PC-9 (cell line): ENCODE measurements at places on chromosomes 11 and 22. TPM values are rescaled to one million over a fixed set of nuclear protein-coding genes. Genes with fewer than 3 reads are reported as not detected.

- DNase-seq = no peak
Observed at GRCh38 chr11:59437770-59438169, 1.5 kb downstream of the OR5A1 start.

GRCh38 chr22:24776525-24776924 is 2.0 kb upstream of the PIWIL3 start:
- DNase-seq = no peak

- no peak for DNase-seq
Observed at GRCh38 chr22:28899199-28899853, 16.0 kb downstream of the ZNRF3 start.

- DNase-seq = no peak
Observed at GRCh38 chr11:71200172-71200716, 52.1 kb downstream of the SHANK2 start.

DNA sequence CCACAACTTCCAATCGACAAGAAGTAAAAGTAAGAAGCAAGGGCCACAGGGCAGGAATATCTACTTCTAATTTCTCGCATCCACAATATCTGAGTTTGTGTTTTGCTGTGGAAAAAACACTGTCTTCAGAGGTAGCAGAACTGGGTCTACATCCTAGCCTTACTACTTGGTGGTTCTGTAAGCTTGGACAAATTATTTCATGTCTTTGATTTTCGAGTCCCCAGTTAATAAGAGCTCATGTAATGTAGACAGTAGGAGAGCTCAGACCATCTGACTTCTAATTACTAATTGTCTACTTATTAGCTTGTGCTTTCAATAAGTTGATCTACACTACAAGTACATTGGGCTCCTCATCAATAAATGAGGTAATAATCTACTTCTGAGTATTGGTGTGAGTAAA is 13.3 kb upstream of the HBE1 start:
- no peak for DNase-seq

DNA sequence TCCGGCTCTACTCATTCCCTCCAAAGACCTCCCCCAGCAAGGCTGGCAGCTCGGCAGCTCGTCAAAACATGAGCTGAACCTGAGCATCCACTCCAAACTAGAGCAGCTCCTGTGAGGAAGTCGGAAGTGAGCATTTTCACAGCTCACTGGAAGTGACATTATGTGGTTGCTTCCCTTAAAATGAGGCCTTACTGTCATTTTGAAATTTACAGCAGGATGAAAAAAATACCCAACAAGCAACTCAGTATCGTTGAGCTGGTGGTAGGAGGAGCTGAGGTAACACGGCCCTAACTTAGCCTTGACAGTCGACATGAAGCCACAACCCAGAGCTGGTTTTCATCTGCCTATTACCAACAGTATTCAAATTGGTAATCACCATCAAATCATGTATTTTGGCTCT is 38.0 kb upstream of the ARFGAP3 start:
- no peak for DNase-seq

- no peak for DNase-seq
Observed at GRCh38 chr22:49688516-49689254, 139.0 kb downstream of the BRD1 start.

GRCh38 chr22:44200855-44201550 is 20.3 kb downstream of the PARVG start:
- no peak for DNase-seq

- no peak for DNase-seq
Observed at GRCh38 chr22:17777005-17777716, 2.9 kb upstream of the BID start.

DNA sequence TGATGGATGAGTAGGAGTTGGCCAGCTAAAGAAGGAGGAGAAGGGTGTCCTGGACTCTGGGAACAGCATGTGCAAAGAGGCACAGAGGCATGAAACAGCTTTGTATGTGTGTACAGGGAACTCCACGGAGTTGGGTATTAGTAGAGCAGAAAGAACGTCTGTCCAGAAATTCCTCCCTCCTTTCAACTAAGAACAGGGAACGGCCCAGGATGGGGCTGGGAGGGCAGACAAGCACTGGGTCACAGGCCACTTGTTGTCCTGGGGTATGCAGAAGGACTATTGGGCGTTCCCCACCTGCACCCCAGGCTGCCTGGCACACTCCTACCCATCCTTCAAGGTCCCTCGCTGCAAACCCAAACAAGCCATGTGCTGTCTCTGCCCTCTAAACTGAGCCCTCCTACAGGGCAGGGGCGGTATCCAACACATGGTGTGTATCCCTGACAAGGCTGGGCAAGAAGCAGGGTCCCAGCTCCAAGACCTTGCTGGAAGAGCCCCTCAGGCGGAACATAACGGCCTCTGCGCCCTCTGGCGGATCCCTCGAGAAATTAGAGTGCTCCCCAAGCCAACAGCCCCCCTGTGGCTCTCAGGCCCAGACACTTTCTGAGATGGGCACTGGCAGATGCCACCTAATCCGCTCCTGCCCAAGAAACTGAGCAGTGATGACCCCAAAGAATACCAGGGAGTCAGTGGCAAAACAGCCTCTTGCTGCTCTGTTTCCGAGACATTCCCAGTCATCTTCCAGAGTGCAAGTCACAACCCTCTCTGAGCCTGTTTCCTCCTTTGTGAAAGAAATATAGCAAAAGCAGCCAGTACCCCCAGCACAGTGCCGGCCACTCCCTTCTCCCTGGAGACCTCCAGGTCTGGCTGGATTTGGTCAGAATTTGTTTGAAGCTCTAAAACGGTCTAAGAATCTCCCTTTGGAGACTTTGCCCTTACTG is 1.6 kb upstream of the ELFN2 start:
- no peak for DNase-seq

DNA sequence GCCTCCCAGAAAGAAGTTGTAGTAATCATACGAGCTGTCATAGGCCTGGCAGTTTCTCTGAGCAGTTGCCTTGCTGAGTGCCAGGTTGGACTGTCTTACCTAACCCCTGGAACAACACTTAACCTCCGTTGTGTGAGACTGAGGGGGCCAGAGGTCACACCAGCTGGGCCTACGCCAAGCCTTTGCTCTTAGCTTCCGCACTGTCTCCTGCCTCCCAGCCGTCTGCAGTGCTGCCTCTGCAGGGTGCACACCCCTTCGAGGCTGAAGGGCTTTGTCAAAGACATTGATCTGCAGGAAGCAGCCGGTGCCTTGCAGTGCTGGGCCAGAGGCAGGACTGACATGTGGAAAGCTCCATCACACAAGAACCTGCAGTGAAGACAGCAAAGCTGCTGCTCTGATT is 16.7 kb downstream of the TAB1 start:
- DNase-seq = no peak

GRCh38 chr11:86932259-86932585 is 23.0 kb downstream of the FZD4 start:
- DNase-seq = no peak

DNA sequence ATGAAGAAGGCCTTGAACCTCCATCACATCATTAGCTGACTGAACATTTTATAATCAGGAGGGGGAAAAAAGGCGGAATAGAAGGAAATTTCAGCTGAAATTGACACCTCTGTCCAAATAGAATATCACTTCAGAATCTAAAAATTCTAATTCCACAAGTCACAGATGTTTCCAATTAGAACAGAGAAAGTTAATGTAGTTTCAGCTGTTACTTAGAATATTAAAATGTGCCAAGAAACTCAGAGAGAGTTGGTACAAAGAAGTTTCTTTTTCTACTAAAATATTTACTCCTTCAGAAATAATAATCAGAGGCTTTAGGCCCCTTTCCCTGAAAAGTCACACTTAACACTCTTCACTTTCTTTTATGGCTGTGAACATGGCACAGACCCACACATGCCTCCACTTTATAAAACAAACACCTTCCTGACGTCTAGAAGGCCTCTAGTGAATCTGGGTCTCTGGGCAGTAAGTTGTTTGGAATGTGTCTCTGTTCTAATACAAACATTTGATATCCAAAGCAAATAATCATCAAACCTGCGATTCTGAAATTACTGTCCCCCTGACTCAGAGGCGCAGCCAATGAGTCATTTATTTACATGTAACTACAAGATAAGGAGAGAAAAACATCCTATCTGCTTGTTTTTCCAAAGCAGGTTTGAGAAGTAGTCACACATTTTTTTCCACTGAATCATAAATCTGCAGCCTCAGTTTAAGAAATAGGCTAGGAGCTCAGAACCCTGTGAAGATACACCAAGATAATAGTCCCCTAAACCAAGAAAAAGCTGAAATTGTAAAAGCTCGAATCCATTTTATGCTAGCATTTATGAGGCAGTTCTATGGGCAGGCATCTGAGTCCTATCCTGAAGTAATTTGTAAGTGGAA is 148.4 kb downstream of the ME3 start:
- DNase-seq = peak; percentile 100

GRCh38 chr11:73203790-73204189 is 14.3 kb upstream of the P2RY2 start:
- no peak for DNase-seq

DNA sequence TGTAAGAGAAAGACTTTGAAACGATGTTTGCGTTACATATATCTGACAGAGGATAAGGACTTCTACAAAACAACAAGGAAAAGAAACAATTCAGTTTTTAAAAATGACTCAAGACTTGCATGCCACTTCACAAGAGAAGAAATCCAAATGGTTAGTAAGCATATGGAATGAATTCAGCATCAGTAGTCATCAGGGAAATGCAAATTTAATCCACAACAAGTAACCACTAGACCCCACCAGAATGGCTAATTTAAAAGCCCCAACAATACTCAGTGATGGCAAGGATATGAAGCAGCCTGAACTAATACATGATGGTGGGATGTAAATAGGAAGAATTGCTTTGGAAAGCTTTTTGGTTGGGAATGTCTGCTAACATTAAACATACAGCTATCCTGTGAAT is 142.6 kb downstream of the ATXN10 start:
- DNase-seq = no peak

DNA sequence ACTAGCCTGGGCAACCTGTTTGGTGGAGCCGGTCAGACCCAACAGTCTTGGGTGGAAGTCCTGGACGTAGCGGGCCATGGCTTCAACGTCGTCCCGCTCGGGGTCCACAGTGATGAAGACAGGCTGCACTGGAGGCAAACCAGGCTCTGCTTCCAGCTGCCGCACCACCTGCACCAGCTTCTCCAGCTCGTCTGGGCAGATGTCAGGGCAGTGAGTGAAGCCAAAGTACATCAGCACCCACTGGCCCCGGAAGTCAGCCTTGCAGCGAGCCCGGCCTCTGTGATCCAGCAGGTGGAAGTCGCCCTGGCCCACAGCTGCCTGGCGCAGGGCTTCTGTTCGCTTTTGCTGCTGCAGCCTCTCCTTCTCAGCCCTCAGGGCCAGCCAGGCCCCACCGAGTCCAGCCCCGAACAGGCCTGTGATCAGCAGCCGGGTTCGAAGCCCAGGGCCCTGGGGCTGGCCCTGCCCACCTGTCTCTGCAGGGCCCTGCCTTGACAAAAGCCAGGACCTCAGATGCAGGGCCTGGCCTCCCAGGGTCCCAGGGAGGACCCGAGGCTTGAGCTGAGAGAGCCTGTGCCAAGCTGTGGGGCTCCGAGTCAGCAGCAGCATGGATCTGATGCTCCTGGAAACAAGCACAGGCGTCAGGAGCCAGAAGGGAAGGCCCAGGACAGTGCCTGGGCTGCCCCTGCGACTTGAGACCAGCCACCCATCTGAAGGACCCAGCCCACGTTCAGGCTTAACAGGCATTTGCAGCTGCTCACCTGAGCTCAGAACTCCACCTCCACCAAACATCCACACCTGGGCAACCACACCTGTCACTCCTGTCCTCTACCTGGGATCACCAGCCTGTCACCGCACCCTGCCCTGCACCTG is 1.4 kb downstream of the SCO2 start:
- no peak for DNase-seq

DNA sequence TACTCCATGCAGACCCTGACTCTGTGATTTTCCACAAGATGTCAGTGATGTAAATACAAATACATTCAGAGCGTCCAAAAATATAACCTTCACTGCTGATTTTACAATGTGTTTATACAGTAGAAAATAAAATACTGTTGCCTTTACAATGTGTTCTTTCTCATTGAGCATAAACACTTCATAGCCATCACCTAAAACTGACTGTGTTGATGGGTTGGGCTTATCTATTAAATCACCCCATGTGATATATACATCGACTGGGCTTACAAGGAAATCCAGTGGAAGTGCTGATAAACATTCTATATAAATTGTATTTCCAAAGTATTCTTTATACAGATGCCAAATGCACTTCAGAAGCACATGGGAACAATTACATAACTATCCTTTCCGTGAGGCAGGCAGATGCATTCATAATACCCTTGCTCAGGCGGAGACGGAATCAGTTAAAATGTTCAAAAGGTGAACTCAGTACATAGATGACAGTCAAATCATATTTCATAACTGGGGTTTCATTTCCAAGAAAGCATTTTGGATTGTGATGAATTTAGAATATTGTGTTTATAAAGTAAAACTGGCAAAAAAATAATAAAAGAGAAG is 27.7 kb downstream of the DDI1 start:
- no peak for DNase-seq

GRCh38 chr11:122910775-122911174 is 28.2 kb downstream of the JHY start:
- no peak for DNase-seq

Gene TBRG1
- 22.3 and 24.3 TPM in 2 replicates for total RNA-seq

Gene PDGFD
- total RNA-seq = 6.1 and 6.9 TPM in 2 replicates

Gene MPPED2
- not detected in 2 replicates for total RNA-seq

Gene CRYBB2
- 1.0 TPM in 2 replicates for total RNA-seq

Gene NTM
- total RNA-seq = not detected in 2 replicates

Gene C22orf42
- not detected in 2 replicates for total RNA-seq

Gene CCDC90B
- total RNA-seq = 32.2 and 36.6 TPM in 2 replicates
